Testis (tissue), 5 donors: ENCODE measurements at places on chromosomes 1 and 21. TPM values are rescaled to one million over a fixed set of nuclear protein-coding genes. Genes with fewer than 3 reads are reported as not detected.

The TMEM125 gene
- 2.0 TPM for total RNA-seq

The OLIG2 gene
- not detected for total RNA-seq

The MROH9 gene
- total RNA-seq: 1.1 TPM

The HAO2 gene
- not detected for total RNA-seq

The TMPRSS2 gene
- total RNA-seq: 2.3 TPM

The CC2D1B gene
- 51.0 TPM for total RNA-seq

The MAP3K7CL gene
- 16.1 TPM for total RNA-seq

The MYOM3 gene
- 26.8 TPM for total RNA-seq

The S100A2 gene
- 1.9 TPM for total RNA-seq

The PEAR1 gene
- 13.8 TPM for total RNA-seq

The KCNH1 gene
- total RNA-seq: 2.8 TPM

The NUP210L gene
- 24.4 TPM for total RNA-seq

The PLXNA2 gene
- total RNA-seq: 5.5 TPM

The MRPL55 gene
- 102 TPM for total RNA-seq
